Stimulated activated CD4-positive, alpha-beta T cell treated with anti-CD3 and anti-CD28 coated beads, Interleukin-1b, Interleukin-23, amount 100 ng/mL, for 1 hour (primary cell): ENCODE measurements at places on chromosomes 11 and 22.

DNA sequence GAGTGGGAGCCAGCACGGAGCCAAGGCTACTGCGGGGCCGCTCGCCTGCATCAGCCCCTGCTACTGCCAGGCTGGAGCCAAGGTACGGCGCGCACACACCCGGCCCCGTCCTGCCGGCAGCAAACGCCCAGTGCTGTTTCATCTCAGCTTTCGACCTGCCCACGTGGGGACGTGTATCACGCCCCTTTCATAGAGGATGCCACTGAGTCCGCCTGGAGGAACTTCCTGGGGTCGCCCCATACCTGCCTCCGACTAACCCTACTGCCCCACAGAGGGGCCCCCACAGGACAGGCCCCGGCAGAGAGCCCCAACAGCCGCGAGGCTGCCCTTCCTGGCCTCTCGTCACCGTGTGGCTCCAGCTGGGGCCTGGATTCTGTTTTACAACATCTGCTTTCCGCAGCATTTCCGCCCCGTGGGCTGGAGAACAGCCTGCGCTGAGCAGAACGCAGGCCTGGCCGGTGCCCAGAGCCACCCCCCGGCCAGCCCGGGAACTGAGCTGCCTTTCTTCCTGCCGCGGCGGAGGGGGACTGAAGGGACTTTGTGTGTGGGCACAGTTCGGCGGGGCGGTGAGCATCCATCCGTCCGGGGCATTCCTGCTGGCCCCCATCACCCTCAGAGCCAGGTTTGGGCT is 22.9 kb upstream of the ARHGAP8 start:
- no peak for DNase-seq

DNA sequence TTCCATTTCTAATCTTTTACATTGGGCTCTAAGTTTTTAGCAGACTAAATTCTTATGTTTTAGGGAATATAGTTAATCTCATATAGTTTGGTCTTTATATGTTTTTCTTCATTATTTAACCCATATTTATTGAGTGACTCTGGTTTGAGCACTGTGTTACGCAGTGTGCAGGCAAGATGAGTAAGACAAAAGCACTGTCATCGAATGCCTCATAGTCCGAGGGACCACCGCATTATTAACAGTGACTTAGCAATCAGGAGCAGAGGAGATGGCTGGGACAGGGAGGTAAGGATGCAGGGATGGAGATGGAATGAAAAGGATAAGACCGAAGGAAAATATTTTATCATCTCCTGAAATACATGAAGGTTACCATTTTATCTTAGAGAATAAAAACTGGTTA is 65.2 kb upstream of the CTSC start:
- DNase-seq = no peak

DNA sequence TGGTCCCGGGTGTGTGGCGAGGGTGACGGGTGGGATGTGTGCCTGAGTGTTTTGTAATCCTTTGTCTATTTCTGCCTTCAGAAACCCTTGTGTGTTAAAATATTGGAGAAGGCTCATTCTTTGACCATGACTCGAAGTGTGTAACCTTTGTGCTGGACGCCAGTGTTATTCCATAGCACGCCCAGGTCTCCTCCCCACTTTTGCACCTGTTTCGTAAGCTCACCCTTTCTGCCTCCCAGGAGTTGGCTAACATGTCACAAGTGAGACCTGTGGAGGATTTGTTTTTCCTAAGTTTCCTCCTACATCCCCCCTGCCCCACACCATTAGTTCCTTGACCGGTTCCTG is 382 bp downstream of the C11orf54 start:
- DNase-seq = no peak

DNA sequence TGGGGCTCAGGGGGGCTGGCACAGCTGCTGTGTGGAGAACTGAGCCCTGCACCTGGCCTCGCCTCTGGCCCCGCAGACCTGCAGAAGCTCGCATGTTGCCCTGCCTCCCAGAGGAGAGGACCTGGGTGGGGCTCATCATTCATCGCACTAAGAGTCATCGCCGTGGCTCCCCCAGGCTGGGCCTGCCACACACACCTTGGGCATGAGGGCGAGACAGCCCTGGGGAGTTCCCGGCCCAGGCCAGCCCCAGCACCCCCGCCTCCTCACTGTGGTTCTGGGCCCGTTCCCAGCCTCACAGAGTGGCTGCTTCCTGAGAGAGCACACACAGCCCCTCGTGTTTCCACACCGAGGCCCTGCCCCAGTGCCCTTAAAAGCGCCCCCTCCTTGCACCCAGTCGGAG is 694.6 kb downstream of the TBC1D22A start:
- no peak for DNase-seq

DNA sequence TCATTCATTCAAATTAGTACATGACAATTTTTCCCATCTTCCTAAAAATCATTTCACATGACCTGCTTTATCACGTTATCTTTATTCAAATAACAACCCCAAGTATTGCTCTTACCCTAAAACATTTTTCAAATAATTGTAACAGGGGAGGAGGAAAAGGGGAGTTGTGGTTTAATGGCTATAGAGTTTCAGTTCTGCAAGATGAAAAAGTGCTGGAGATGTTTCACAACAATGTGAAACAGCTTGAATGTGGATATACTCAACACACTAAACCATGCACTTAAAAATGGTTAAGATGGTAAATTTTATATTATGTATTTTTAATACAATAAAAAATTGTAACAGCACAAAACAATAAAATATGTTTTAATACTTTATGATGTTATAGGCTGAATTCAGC is 161.6 kb upstream of the GUCY1A2 start:
- DNase-seq = no peak

- no peak for DNase-seq
Measured at GRCh38 chr11:783581-784015, 6.3 kb downstream of the CEND1 start.

- DNase-seq = no peak
Measured at GRCh38 chr11:97269527-97269926, 879.7 kb downstream of the JRKL start.

GRCh38 chr22:24405631-24406321 is 21.6 kb upstream of the ADORA2A start:
- DNase-seq = no peak

DNA sequence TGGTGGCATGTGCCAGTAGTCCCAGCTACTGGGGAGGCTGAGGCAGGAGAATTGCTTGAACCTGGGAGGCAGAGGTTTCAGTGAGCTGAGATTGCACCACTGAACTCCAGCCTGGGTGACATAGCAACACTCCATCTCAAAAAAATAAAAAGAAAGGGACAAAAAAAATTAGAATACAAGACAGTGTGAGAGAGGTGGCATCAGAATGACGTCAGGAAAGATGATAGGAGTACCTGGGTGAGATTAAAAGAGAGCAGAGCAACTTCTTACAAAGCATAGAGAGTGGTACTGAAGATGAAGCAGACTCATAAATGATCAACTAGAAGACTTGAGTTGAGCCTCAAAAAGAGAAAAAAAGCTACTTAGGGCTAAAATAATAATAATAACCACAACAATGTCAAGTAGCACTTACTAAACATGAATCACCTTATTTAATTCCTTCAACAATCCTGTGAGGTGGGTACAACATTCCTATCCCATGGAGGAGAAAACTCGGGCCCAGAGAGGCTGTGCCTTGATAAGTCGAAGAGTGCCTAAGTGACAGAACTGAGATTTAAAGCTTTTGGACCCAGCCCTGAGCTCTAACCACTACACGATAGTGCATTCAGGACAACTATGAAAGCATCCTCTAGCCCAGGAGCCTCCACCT is 5.2 kb upstream of the SLN start:
- no peak for DNase-seq

GRCh38 chr11:92886243-92886905 is 83.1 kb upstream of the MTNR1B start:
- DNase-seq = no peak

- DNase-seq = no peak
Measured at GRCh38 chr22:25903294-25903693, 161.3 kb downstream of the MYO18B start.

DNA sequence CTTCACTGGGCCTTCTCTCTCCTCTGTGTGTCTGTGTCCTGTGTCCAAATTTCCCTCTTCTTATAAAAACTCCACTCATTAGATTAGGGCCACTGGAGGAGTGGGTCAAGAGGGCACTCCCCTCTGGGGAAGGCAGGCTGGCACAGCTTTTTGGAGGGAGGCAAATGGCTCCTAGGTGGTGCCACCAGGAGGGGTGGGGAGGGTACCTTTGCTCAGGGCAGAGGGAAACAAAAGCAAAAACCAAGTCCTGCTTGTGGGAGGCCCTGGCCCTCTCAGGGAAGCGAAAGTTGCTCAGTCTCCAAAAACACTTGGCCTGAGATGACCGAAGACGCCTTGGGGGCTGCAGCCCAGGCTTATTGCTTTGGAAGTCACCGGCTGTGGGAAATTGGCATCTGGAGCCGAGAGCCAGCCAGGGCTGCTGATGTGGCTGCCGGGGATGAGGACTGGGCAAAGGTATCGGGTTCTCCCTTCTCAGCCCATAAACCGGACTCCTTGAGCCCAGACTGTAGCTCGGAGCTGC is 48.2 kb upstream of the ANO1 start:
- DNase-seq = no peak

DNA sequence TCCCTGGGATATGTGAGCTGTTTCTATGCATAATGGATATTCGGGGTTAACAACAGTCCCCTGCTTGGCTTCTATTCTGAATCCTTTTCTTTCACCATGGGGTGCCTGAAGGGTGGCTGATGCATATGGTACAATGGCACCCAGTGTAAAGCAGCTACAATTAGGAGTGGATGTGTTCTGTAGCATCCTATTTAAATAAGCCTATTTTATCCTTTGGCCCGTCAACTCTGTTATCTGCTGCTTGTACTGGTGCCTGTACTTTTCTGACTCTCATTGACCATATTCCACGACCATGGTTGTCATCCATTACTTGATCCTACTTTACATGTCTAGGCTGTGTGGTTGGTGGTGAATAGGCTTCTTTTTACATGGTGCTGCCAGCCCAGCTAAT is 1.3 kb downstream of the TUG1 start:
- no peak for DNase-seq
